ENCODE measurements at places on chromosomes 11 and 22.

GRCh38 chr11:15208378-15209222 lies 93.9 kb downstream of the INSC start:
- DNase-seq = peak; percentile 66

GRCh38 chr11:73454987-73455386 lies 78.8 kb downstream of the RELT start:
- DNase-seq = no peak

DNA sequence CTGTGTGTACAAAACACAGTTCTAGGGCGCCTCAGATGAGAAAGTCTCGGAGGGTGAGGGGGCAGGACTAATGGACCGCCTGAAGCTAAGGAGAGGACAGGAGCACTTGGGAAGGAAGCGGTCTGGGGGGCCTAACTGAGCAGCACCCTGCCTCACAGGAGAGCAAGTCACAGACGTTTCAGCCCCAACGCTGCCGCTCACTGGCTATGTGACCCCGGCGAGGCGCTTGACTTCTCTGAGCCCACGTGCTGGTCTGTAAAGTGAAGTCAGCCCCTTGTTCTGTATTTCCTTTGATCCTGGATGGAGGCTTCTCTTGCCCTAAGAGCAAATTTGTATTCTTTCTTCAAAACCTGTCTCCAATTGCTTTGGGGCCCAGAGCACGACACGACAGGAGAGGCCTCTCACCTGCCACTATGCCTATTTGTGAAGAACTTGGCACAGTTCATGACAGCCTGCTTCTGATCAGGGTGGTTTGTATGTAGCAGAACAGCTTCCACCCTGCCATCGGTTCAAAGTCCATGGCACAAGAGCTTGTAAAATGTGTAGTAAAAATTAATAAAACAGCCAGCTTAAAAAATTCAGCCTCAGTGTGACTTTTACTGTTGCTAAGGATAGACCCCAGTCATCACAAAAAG lies 59.1 kb downstream of the WNT11 start:
- no peak for DNase-seq

- DNase-seq = no peak
These were observed 686.6 kb downstream of the BRD1 start for GRCh38 chr22:49140911-49141665.

GRCh38 chr11:69799097-69799496 lies 20.1 kb downstream of the FGF3 start:
- DNase-seq = no peak

DNA sequence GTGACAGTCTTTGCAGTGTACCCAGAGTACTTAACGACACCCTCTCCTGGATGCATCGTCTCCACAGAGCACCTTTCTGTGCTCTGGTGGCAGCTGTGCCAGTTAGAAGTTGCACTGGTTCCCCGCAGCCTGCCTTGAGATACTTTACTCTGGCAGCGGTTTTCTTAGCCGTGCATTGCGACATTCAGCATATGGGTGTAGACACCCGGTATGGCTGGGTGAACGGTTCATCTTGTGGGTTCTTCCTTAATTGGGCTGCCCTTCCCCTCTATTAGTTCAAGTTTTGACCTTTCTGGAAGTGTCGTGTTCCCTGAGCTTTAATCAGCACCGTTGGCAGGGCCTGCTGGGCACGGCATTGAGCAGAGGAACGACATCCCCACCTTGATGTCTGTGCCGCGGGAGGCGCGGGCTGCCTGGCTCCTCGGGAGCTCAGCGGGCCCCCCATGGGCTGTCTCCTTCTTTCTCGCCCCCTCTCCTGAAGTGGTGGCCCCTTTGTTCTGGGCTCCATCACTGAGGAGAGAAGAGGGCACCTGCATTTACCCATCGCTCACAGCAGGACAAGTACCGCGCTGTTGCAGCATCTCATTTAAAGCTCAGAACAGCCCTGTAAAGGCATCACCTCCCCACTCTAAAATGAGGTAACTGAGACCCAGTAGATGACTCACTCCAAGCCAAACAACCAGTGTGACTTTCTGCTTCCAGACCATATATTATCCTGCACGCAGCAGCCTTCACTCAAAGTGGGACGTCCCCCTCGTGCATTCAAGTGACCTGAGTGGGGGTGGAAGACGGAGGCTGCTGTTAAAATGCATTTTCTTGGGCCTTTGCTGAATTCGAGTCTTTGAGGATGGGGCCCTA lies 13.3 kb downstream of the FAM83F start:
- DNase-seq = no peak

DNA sequence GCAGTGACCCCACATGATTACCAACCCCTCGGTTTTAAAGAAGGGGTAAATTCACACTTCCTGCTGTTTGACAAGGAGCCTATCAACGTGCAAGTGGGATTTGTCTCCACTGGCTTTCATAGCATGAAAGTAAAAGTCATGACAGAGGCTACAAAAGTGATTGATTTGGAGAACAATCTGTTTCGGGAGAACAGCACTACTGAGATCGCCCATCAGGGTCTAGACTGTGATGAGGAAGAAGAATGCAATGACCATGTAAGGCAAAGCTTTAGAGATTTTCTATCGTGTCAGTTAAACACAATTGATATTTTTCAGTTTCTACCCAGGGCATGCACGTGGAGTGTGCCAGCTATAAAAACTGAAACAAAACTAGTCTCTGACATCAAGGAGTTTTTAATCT lies 41.7 kb downstream of the HORMAD2 start:
- DNase-seq = no peak

DNA sequence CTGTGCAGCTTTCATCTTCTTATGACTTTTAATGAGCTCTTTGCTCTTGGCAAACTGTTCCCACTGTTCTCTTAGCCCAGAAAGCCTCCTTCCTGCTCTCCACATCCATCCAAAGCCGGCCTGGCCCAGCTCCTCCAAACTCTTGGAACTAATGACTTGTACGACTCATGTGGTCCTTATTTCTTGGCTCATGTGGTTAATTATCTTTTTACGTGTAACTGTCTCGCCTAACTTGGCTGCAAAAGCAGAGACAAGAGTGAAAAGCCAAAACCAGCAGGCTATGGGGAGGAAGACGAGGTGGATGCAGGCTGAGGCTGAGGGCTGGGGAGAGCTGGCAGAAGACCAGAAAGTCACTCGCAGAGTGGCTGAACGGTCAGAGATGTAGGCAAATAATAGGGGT lies 5.5 kb downstream of the CSNK2A3 start:
- no peak for DNase-seq

DNA sequence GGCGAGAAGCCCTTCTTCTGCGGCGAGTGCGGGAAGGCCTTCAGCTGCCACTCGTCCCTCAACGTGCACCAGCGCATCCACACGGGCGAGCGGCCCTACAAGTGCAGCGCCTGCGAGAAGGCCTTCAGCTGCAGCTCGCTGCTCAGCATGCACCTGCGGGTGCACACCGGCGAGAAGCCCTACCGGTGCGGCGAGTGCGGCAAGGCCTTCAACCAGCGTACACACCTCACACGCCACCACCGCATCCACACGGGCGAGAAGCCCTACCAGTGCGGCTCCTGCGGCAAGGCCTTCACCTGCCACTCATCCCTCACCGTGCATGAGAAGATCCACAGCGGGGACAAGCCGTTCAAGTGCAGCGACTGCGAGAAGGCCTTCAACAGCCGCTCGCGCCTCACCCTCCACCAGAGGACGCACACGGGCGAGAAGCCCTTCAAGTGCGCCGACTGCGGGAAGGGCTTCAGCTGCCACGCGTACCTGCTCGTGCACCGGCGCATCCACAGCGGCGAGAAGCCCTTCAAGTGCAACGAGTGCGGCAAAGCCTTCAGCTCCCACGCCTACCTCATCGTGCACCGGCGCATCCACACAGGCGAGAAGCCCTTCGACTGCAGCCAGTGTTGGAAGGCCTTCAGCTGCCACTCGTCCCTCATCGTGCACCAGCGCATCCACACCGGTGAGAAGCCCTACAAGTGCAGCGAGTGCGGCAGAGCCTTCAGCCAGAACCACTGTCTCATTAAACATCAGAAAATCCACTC lies 12.2 kb downstream of the ZNF74 start:
- no peak for DNase-seq

Measured in activated B cell treated with CpG ODN at 0.5 μM for 24 hours (primary cell).